ENCODE measurements at places on chromosomes 4 and X.

- no peak for DNase-seq
These were observed 1130.3 kb downstream of the RAPGEF2 start for GRCh38 chr4:160233141-160233540.

DNA sequence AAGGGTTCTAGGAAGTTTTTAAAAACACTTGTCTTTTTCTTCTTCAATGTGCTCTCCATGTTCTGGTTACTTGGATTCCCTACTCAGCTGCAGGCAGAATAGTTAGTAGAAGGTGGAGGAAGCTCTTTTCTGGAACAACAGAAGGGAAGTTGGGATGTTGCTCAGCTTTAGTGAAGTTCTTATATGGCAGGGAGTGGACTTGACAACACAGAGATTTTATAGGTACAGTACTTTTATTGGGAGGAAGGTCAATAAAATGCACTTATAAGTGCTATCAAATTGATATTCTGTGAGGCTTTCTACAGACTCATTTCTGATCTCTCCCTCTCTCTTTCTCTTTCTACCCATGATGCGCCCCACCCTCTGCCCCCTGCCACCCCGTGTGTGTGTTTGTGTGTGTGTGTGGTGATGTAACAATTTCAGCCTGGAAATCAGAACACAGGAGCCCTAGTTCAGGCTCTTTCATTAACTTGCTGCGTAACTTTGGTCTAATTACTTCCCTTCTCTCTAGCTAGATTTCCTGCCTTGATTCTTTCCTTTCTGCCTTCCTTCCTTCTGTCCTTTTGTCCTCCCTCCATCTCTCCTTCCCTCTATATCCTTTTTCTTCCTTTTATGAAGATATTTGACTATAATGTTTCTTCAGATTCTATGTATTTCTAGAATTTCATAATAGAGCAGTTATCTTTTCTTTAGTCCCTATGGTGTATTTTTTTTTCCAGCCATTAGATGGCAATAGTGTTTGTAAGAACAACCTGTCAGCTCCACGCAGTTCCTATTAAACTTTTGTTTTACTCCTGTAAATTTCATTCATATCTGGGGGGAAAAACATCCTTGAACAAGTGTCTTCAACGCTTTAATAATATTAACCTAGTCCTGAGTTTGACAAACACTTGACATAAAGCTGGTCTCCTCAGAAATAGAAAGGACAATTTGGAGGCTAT is 37.1 kb downstream of the HEPH start:
- DNase-seq = no peak

GRCh38 chr4:74283614-74284013 is 24.7 kb upstream of the EPGN start:
- DNase-seq = no peak

GRCh38 chr4:185202984-185203485 is 765 bp downstream of the CFAP97 start:
- DNase-seq = no peak

- DNase-seq = no peak
These were observed 32.1 kb upstream of the GK start for GRCh38 chrX:30620980-30621618.

DNA sequence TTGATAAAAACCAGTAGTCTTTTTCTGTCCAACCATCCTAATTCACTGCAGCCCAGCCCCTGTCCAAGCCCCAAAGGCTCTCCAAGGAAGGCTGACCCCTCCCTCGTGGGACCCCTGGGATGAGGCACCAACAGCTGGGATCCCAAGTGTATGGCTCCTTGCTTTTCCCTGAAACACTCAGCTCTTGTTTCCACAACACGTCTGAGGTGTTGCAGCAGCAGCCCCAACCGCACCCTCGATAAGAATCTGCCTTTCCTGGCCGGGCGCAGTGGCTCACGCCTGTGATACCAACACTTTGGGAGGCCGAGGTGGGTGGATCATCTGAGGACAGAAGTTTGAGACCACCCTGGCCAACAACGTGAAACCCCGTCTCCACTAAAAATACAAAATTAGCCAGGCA is 17.0 kb upstream of the ATP6AP2 start:
- DNase-seq = no peak

DNA sequence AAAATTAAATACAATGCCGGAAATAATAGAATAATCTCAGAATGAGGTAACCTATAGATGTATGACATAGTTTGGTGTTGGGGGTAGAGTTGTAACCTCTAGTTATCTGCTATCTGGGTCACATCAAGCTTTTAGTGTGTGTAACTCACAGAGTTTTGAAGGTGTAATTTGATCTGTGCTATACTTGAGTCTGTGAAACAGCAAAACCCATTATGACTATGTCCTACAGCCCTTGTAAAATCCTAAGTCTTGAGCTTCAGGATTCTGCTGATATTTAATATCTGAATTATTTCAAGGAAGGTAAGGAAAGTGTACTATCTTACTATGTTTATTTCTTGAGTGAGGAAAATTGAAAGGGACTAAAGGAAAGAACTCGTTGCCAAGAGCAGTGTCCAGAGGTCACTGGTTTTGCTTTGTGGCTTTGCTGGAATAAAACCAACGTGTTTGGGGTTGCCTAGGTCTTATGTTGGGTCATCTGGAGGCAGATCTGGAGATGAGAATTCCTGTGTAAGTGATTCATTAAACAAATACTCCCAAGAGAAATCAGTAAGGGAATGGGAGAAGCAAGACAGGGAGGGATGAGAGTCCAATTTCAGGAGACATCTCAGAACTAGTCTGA is 107.8 kb upstream of the CBLL2 start:
- no peak for DNase-seq

GRCh38 chr4:55781812-55782211 is 37.8 kb upstream of the EXOC1L start:
- DNase-seq = no peak

DNA sequence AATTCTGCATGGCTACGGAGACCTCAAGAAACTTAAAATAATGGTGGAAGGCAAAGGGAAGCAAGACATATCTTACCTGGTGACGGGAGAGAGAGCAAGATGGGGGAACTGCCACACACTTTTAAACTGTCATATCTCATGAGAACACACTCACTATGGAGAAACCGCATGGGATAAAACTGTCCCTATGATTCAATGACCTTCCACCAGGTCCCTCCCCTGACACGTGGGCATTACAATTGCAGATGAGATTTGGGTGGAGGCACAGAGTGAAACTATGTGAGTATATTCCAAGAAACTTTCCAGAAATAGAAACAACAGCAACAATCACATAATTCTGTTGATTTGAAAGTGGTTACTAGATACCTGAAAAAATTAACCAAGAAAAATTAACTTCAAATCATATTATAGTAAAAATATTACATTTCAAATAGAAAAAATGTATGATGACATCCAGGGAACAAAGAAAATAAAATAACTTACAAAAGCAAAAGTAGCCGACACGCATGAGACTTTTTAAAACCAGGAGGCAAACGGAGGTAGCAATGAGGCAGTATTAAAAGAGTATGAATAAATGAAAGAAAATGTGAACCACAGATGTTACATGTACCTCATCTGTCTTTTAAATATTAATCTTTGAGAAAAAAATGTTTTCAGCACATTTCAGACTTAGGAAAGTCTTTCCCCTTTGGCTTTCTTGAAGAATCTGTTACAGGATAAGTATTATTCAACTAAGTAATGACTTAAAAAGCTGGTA is 879.5 kb downstream of the TECRL start:
- DNase-seq = no peak

Measured in activated CD8-positive, alpha-beta memory T cell treated with anti-CD3 and anti-CD28 coated beads for 4 hours (primary cell).